ENCODE measurements at places on chromosomes 11 and 22.

DNA sequence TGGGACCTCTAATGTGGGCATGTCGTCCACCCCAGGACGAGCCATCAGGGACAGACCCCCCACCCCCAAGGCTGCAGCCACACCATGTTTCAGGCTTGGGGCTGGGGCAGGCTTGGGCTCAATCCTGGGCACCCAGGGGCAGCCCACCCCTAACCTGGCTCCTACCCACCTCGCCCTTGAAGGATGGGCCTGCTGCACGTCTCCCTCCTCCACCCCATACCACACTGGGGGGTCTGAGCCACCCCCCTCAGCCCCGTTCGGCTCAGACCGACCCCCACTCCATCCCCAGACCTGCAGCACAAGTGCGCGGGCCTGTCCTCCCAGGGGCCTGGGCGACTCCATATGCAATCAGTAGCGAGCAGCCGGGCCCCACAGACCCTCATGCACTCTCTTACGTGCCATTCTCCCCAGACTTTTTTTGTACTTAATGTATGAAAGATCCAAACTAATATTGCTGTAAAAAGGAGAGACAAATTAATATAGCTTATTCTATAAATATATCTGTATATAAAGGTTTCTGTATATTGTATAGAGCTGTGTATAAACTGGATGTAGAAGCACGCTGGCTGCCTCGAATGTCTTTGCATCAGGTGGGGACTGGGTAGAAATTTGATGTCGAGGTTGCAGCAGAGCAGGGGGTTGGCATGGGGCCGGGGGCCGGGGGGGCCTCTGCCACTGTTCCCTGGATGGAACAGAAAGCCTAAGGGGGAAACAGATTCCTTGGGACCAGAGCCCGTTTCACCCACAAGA lies 5.8 kb upstream of the MYRF start:
- DNase-seq, result no peak

DNA sequence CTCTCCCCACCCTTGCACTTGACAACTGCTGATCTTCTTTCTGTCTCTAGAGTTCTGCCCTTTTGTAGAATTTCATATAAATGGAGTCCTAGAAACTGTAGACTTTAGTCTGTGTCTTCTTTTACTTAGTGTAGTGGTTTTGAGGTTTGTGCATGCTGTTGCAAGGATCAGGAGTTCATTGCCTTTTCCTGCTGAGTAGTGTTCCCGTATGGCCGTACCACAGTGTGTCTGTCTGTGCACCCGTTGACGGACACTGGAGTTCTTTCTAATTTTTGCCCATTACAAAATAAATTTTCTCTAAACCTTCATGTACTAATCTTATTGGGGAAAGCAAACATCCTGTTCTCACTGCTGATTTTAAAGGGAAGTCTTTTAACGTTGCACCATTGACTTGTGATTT lies 138.1 kb downstream of the TBC1D22A start:
- no peak for DNase-seq

DNA sequence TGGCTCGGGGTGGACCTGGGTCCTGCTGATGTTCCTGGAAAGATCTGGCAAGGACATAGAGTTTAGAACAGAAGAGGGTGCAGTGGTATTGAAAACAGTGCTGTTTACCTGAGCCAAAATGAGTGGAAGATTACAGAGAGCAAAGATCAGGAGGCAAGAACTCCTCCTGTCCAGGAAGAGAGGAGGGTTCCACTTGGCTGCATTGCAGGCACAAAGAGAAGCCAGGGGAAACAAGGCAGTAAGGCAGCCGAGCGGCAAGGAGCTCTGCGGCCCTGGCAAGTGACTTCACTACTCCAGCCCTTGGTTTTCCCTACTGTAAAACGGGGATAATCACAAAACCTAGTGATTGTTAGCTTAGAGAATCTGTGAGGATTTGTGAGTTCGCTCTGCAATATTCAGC lies 3.7 kb upstream of the PACSIN2 start:
- DNase-seq, result no peak

DNA sequence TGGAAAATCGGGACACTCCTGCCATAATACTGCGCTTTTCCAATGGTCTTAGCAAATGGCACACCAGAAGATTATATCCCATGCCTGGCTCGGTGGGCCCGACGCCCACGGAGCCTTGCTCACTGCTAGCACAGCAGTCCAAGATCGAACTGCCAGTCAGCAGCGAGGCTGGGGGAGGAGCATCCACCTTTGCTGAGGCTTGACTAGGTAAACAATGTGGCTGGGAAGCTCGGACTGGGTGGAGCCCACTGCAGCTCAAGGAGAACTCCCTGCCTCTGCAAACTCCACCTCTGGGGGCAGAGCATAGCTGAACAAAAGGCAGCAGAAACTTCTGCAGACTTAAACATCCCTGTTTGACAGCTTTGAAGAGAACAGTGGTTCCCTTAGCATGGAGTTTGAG lies 15.6 kb downstream of the PTH start:
- no peak for DNase-seq

- no peak for DNase-seq
Observed at GRCh38 chr22:22460060-22460459, 48.5 kb downstream of the ZNF280B start.

DNA sequence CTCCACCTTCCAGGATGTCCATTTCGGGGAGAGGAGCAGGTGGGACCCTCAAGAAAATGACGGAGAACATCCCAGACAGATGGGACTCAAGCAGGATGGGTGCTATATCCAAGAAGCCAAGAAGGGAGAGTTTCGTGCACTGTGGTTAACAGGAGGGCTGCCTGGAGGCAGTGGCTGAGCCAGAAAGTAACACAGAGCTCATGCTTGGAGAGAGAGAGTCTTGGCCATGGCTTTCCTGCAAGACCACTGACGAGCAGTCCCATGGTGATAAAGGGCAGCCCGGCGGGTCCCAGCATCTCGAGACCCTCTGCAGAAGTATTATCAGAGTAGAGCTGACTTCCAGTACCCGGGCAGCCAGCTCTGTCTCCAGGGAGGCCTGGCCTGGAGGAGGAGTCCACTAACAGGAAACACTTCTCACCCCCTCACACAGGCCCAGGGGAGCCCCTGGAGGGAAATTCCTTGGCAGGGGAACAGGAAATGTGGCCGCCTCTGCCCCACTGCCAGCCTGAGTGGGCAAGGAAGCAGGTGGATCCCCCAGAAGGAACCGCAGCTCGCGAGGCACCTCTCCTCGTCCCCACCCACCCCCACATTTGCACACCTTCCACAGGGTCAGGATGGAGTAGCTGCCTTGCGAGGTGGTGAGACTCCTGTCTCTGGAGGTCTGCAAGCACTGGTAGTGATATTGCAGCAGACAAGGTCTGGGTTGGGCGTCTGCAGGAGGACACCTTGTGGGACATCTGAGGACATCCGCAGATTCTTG lies 32.2 kb downstream of the CYTH4 start:
- DNase-seq, result no peak

GRCh38 chr11:91857179-91857578 lies 367.4 kb upstream of the FAT3 start:
- no peak for DNase-seq

DNA sequence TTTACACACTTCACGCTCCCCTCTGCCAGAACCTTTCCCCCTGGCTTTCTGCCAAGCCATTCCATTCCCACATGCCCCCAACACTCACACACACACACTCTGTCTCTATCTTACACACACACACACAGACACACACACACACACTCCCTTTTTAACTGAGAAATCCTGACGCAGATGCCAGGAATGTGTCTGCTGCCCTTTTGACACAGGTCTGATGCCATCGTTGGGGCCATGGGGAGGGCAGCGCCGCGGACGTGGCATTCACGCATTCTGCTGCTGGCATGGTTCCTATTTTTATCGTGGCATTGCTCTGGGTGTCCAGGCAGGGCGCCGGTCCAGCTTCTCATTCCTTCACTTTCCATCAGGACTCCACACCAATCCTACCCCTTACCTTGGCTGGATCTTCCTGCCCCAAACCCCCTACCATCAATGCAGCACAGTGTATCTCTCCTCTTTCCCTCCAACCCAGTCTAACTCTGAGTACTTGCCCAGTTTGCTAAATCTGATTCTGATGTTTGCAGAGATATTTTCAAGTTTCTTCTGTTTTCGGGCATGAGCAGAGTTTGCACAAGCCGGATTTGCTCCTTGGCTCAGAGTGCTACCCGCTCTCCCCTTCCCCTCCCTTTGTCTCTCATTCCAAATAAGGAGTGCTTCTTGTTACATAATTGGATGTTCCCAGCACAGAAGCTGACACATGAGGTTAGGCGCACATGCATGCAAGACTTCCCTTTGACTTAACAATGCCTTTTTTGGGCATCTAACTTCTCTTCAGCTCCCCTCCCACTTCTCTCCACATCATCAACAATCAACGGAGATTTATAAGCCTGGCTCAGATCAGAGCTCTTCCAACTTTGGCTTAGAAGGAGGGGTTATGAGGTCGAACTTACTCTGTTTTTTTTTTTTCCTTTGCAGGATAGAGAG lies 18.8 kb downstream of the SNX19 start:
- no peak for DNase-seq

All from stimulated activated CD4-positive, alpha-beta T cell treated with anti-CD3 and anti-CD28 coated beads, TNF-alpha, amount 100 ng/mL, for 1 hour (primary cell).